Lung (tissue), 17 donors: ENCODE measurements at places on chromosomes 5 and 9. TPM values are rescaled to one million over a fixed set of nuclear protein-coding genes. Genes with fewer than 3 reads are reported as not detected.

Gene SUSD3
- 3.8 TPM for total RNA-seq

GRCh38 chr5:40911266-40911665, 2.0 kb downstream of the C7 start:
- peak overlapping the region; percentile 31 for H3K27ac ChIP-seq
- H3K27me3 ChIP-seq = no peaks in the 10 kb centered on the region
- peaks cover 13% of the 10 kb centered on the region for H3K4me1 ChIP-seq
- peak; percentile 72 for DNase-seq

DNA sequence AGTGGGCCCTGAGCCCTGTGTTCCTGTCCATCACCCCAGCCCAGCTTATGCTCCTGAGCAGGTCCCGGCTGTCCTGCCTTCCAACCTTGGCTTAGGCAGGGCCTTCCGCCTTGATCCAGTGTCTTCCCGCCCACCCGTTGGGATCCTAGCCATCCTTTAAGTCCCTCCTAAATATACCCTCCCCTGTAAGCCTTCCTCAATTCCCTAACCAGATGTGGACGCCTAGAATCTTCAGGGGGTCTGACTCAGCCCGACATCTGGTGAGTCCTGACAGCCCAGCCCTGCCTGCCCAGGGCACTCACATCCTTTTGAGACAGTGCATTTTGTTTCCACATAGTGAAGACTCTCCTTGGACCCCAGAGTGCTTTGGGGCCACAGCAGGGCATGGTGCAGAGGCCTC, 23.7 kb downstream of the SLC6A7 start:
- no peak overlapping the region for H3K4me3 ChIP-seq
- H3K36me3 ChIP-seq = no peaks in the 10 kb centered on the region
- no peak for DNase-seq
- H3K27ac ChIP-seq = no peak overlapping the region
- no peaks in the 10 kb centered on the region for H3K27me3 ChIP-seq
- H3K4me1 ChIP-seq = no peaks in the 10 kb centered on the region

Gene WDR38
- 28.9 TPM for total RNA-seq

DNA sequence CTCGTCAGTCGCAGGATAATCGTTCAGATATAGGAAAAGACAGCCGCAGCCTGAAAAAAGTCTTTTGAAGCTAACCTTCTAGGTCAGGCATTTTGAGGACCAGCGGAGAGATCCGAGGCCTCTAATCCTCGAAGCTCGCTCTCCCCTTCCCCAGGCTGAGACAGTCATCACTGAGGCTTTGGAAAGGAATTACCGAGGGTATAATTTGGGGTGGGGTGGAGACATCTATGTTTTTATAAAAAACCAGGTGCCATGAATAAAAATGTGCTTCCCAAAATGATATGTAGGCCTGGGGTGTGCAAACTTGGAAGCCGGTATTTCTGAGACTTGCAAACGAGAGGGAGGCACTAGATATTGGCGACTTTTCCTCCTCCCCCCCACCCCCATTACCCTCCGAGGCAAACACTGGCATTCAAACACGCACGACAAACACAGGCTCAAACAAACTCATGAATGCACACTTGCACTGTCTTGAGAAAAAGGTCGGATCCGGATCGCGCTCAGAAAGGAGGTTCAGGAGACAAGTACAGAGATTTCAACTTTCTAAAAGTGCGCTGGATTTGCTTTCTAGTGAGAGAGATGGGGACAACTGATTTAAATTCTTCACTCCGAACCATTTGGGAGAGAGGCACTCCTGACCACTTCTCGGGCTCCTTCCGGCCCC, 935 bp upstream of the MSX2 start:
- H3K4me3 ChIP-seq = no peak overlapping the region
- no peaks in the 10 kb centered on the region for H3K36me3 ChIP-seq
- no peak for DNase-seq
- H3K27ac ChIP-seq = no peak overlapping the region
- H3K4me1 ChIP-seq = peaks cover 22% of the 10 kb centered on the region

Gene CDC20B
- 1.4 TPM for total RNA-seq

GRCh38 chr5:176743868-176744583, 66.3 kb upstream of the UNC5A start:
- peaks cover 49% of the 10 kb centered on the region for H3K27me3 ChIP-seq
- H3K4me3 ChIP-seq = no peak overlapping the region
- H3K36me3 ChIP-seq = no peaks in the 10 kb centered on the region
- H3K27ac ChIP-seq = no peak overlapping the region
- no peak for DNase-seq

Gene SAPCD2
- total RNA-seq = 1.7 TPM

DNA sequence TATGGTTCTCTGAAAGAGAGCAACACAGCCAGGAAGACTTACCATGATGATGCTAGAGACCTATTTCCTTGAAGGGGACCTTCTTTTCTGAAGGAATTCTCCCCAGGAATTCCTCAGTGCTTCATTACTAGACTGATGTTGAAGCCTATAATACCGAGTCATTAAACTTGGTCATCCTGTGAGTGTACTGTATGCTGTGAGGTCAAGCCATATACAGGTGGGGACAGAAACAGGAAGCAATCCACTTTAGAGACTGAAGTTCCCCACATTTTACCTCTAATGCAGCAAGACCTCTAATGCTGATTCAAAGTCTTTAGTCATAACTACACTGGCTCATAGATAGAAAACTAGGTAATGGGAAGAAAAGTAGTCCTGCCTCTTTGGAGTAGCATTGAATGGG, 77.1 kb upstream of the RASEF start:
- H3K27me3 ChIP-seq = no peaks in the 10 kb centered on the region
- H3K4me1 ChIP-seq = no peaks in the 10 kb centered on the region
- no peaks in the 10 kb centered on the region for H3K36me3 ChIP-seq
- no peak overlapping the region for H3K27ac ChIP-seq
- DNase-seq = no peak

Gene SLC34A3
- 0.65 TPM for total RNA-seq

- H3K4me3 ChIP-seq = no peak overlapping the region
- no peak overlapping the region for H3K27ac ChIP-seq
- no peaks in the 10 kb centered on the region for H3K27me3 ChIP-seq
- no peaks in the 10 kb centered on the region for H3K36me3 ChIP-seq
- DNase-seq = no peak
Measured at GRCh38 chr5:54867310-54867944, 118.0 kb downstream of the ESM1 start.

Gene GFI1B
- 1.0 TPM for total RNA-seq

Gene PDGFRB
- total RNA-seq = 215 TPM

Gene HAND1
- total RNA-seq = 0.21 TPM

- DNase-seq = peak; percentile 83
- H3K4me1 ChIP-seq = peaks cover 6% of the 10 kb centered on the region
Measured at GRCh38 chr5:66848749-66849641, 252.8 kb downstream of the MAST4 start.

DNA sequence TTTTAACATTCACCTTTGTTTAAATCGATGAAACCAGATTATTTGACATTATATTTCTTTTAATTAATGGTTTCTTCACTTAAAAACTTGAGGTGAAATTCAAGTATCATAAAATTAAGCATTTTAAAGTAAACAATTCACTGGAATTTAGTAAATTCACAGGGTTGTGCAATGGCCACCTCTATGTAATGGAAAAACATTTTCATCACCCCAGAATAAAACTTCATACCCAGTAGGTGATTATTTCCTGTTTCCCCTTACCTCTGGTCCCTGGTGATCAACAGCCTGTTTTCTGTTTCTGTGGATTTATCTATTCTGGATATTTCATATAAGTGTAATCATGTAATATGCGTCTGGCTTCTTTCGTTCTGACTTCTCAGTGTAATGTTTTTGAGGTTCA, 27.2 kb downstream of the HSPA4 start:
- no peaks in the 10 kb centered on the region for H3K27me3 ChIP-seq
- no peak overlapping the region for H3K4me3 ChIP-seq
- no peaks in the 10 kb centered on the region for H3K4me1 ChIP-seq
- H3K36me3 ChIP-seq = peaks cover 9% of the 10 kb centered on the region
- no peak for DNase-seq

- no peak overlapping the region for H3K4me3 ChIP-seq
- no peak overlapping the region for H3K27ac ChIP-seq
Measured at GRCh38 chr5:137462265-137462590, 36.9 kb downstream of the SPOCK1 start.

Gene SV2C
- 0.37 TPM for total RNA-seq

- peaks cover 16% of the 10 kb centered on the region for H3K4me1 ChIP-seq
- H3K4me3 ChIP-seq = peak overlapping the region; percentile 80
- peak overlapping the region; percentile 87 for H3K27ac ChIP-seq
Measured at GRCh38 chr9:126860757-126861466, 473 bp downstream of the ZBTB34 start.

DNA sequence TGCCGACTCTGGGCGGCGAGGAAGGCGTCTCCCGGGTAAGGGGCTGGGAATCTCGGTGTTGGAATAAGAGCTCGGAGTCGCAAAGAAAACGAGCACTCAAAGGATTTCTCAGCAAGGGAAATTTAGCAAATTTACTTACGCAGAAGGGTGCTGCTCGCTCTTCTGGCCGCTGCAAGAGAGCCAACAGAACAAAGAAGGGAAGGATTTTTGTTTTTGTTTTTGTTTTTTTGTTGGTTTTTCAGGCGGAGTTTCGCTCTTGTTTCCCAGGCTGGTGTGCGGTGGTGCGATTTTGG, 279 bp downstream of the GTF3C5 start:
- peak overlapping the region; percentile 91 for H3K27ac ChIP-seq
- peaks cover 7% of the 10 kb centered on the region for H3K4me1 ChIP-seq
- H3K36me3 ChIP-seq = no peaks in the 10 kb centered on the region
- no peaks in the 10 kb centered on the region for H3K27me3 ChIP-seq
- no peak for DNase-seq

Gene OMD
- 1.2 TPM for total RNA-seq

GRCh38 chr9:68860419-68860818, 153.5 kb downstream of the PRKACG start:
- peak overlapping the region; percentile 33 for H3K27ac ChIP-seq
- no peak for DNase-seq
- H3K4me1 ChIP-seq = no peaks in the 10 kb centered on the region
- H3K36me3 ChIP-seq = no peaks in the 10 kb centered on the region

GRCh38 chr5:8750100-8750499, 795.8 kb downstream of the SEMA5A start:
- DNase-seq = no peak
- no peak overlapping the region for H3K4me3 ChIP-seq
- no peaks in the 10 kb centered on the region for H3K27me3 ChIP-seq
- H3K4me1 ChIP-seq = no peaks in the 10 kb centered on the region
- H3K27ac ChIP-seq = no peak overlapping the region
- H3K36me3 ChIP-seq = no peaks in the 10 kb centered on the region

DNA sequence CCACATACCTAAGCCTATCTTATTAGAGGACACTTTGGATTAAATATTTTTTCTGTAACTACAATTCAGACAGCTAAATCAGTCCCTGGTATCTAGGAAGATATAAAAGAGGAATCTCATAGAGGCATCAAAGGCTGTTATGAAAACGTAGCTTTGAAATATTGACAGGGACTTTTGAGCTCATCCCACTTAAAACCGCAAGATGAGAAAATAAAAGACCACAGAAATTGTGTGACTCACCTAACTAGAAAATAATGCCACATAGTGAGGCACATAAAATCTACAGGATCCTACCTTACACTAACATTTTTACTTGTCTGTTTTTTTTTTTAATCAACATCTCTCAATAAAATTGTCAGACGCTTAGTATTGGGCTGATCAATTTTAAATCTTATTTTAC, 686.5 kb upstream of the COX7C start:
- no peak for DNase-seq
- H3K27me3 ChIP-seq = no peaks in the 10 kb centered on the region
- no peaks in the 10 kb centered on the region for H3K36me3 ChIP-seq
- H3K27ac ChIP-seq = no peak overlapping the region
